ENCODE measurements at places on chromosomes 7 and 10. TPM values are rescaled to one million over a fixed set of nuclear protein-coding genes. Genes with fewer than 3 reads are reported as not detected.

Gene WIPF3
- total RNA-seq, result 7.8 TPM

Gene SPDYE8
- not detected for total RNA-seq

Gene CELF2
- 101 TPM for total RNA-seq

Gene ASZ1
- total RNA-seq, result not detected

Gene AQP1
- total RNA-seq, result 362 TPM

Gene TMEM176B
- 56.7 TPM for total RNA-seq

Gene ACSM6
- total RNA-seq, result not detected

Gene RTKN2
- total RNA-seq, result 0.11 TPM

Gene CYP17A1
- total RNA-seq, result not detected

Gene SLC35G1
- 5.0 TPM for total RNA-seq

Gene ARHGEF35
- total RNA-seq, result 4.0 TPM

Gene UBN2
- 10.5 TPM for total RNA-seq

Gene SRRM3
- total RNA-seq, result 2.2 TPM

Gene MTERF1
- 4.3 TPM for total RNA-seq

Gene SLC16A9
- total RNA-seq, result 0.45 TPM

Gene SLC18A2
- total RNA-seq, result 1.7 TPM

Gene ABCB4
- total RNA-seq, result 1.4 TPM

Gene DOCK4
- 14.0 TPM for total RNA-seq

Gene FBXL13
- total RNA-seq, result 1.7 TPM

Gene CPA4
- not detected for total RNA-seq

Data from esophagus muscularis mucosa (tissue), 4 donors.